ENCODE measurements at places on chromosomes 2 and 18. TPM values are rescaled to one million over a fixed set of nuclear protein-coding genes. Genes with fewer than 3 reads are reported as not detected.

DNA sequence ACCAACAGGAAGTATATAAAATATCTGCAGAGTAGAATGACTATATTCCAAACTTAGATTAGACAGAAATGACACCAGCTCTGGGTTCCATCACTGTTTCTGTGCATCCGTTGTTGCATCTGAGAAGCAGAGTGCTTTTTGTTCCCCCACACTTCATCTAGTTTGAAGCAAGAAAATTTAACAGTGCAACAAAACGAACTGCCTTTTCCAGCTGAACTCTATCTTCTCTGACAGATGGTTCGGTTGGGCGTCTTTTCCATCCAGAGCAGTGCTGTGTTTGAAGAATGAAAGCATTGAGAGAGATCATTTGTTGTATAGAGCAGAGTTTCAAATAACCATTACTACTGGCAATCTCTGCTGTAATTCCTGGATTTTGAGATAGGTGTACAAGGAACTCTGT lies 757.5 kb downstream of the DPP10 start:
- no peaks in the 10 kb centered on the region for H3K27me3 ChIP-seq
- H3K36me3 ChIP-seq: no peaks in the 10 kb centered on the region
- DNase-seq: no peak
- no peaks in the 10 kb centered on the region for H3K4me1 ChIP-seq

NAT8 gene
- not detected for total RNA-seq

GRCh38 chr18:6521803-6522418 lies 107.2 kb upstream of the L3MBTL4 start:
- no peaks in the 10 kb centered on the region for H3K27me3 ChIP-seq
- H3K4me3 ChIP-seq: no peak overlapping the region

- no peaks in the 10 kb centered on the region for H3K27me3 ChIP-seq
- no peak for DNase-seq
- peaks cover 25% of the 10 kb centered on the region for H3K36me3 ChIP-seq
- peak overlapping the region; percentile 85 for H3K4me3 ChIP-seq
Observed at GRCh38 chr18:59357928-59358327, 1.1 kb downstream of the LMAN1 start.

GRCh38 chr18:35696307-35696706 lies 114.8 kb downstream of the GALNT1 start:
- H3K4me1 ChIP-seq: no peaks in the 10 kb centered on the region
- no peaks in the 10 kb centered on the region for H3K27me3 ChIP-seq
- H3K36me3 ChIP-seq: peaks cover 3% of the 10 kb centered on the region
- no peak overlapping the region for H3K4me3 ChIP-seq
- H3K27ac ChIP-seq: no peak overlapping the region

DNA sequence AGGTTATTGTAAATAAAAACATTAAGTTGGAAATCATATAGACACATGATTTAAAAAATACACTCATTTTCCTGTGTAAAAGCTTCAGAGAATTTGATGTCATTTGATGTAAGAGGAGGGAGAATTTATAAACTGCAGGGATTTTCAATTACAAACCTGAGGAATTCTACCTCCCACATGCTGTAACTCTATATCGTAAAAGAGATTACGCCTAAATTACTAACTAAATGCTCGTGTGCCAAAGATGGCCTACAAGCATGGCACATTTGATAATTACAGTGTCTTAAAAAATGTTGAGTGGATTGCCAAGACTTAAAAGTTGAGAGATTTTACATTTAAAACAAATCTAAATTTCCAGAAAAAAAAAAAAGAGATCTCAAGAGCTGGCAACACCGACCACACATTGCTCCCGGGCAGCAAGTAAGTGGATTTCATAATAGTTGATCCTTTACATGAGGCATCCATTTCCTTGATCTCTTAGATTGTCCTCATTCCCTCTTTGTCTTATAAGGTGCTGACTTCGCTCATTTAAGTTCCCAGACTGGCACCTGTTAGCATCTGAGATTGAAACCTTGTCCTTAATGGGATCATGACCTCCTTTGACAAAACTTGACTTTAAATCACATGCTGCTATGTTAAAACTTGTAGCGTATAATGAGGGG lies 840.3 kb upstream of the ZEB2 start:
- no peak overlapping the region for H3K4me3 ChIP-seq
- DNase-seq: no peak
- H3K36me3 ChIP-seq: no peaks in the 10 kb centered on the region
- no peaks in the 10 kb centered on the region for H3K27me3 ChIP-seq

DNA sequence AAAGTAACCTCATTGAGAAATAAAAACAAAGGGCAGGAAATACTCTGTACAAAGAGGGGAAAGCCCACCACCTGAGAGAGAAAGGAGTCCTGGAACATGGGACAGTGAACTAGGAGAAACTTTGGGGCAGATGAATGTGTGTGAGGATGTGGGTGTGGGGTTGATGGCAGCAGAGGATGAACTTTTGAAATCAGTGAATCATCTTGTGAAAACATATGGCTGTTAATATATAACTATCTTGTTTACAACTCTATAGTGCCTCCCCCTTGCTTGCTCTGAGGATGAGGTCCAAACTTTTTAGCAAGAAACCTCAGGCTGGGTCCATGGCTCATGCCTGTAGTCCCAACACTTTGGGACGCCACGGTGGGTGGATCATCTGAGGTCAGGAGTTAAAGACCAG lies 171.8 kb upstream of the LHCGR start:
- H3K4me3 ChIP-seq: no peak overlapping the region
- no peak overlapping the region for H3K27ac ChIP-seq
- DNase-seq: no peak
- no peaks in the 10 kb centered on the region for H3K27me3 ChIP-seq
- no peaks in the 10 kb centered on the region for H3K4me1 ChIP-seq

CXCR1 gene
- total RNA-seq: not detected

DNA sequence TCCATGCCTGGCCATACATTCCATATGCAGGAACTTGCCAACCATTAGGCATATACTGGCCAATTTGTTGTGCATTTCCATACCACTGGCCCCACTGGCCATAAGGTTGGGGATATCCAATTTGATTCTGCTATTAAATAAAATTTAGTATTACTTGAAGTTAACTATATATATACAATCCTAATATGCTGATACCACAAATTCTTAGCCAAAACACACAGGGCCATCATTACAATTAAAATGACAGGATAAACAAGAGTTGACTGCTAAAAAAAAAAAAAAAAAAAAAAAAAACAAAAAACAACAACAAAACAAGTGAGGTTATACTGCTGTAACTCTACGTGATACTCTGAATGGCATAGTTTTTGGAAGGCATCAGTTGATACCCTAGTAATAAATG lies 23.5 kb upstream of the C2orf42 start:
- no peaks in the 10 kb centered on the region for H3K4me1 ChIP-seq
- no peak overlapping the region for H3K4me3 ChIP-seq
- no peaks in the 10 kb centered on the region for H3K27me3 ChIP-seq
- no peak overlapping the region for H3K27ac ChIP-seq

- no peaks in the 10 kb centered on the region for H3K36me3 ChIP-seq
- H3K4me1 ChIP-seq: peaks cover 40% of the 10 kb centered on the region
- H3K4me3 ChIP-seq: peak overlapping the region; percentile 70
Observed at GRCh38 chr2:238202326-238203093, 985 bp downstream of the ILKAP start.

DNA sequence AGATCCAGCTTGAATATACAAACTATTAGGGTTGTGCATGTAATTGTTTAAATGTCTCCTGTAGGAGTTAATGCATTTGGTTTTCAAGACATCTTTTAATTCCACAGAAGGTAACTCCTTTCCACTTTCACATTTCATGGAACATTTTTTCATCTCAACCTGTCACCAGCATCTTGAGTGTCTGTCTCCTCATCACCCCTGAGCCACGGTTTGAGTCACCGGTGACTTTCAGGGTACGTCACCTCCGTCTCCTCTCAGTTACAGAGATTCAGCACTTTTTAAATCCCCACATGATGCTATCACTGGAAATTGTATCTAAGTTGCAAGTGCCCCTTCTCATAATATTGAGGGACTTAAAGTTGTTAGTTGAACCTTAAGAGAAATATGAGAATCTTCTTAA lies 25.3 kb downstream of the GPR55 start:
- H3K36me3 ChIP-seq: no peaks in the 10 kb centered on the region
- no peak overlapping the region for H3K27ac ChIP-seq
- no peaks in the 10 kb centered on the region for H3K27me3 ChIP-seq
- H3K4me1 ChIP-seq: peaks cover 12% of the 10 kb centered on the region
- H3K4me3 ChIP-seq: no peak overlapping the region

DNA sequence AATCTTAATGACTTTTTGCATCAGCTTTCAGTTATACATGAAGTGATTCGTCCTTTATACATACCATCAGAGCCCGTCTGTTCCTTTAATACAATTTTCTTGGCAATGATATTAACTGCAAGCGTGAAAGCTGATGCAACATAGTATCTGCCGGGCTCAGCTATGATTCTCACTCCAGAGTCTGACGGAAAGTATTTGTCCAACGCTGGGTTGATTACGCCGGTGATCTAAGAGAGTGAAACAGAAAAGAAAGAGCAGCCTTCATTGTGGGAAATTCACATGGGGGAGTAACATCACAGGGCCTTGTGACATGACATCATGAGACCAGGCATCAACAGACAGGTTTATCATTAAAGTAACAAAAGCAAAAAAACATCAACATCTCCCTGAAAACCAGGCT lies 6.2 kb downstream of the ODC1 start:
- H3K4me1 ChIP-seq: peaks cover 19% of the 10 kb centered on the region
- no peaks in the 10 kb centered on the region for H3K27me3 ChIP-seq
- no peak for DNase-seq
- peaks cover 58% of the 10 kb centered on the region for H3K36me3 ChIP-seq
- H3K4me3 ChIP-seq: no peak overlapping the region

DNA sequence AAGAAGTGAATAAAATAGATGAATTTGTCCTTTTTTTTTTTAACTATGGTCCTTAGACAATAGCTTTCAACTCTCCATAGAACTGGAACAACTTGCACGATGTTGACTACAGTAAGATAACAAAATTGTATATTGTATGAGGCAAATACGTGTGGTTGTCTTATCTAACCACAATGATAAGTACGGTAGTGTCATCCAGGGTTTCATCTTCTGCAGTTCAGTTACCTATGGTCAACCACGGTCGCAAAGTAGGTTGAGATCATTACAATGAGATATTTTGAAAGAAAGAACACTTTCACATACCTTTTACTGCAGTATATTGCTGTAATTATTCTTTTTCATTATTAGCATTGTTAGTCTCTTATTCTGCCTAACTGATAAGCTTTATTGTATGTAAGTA lies 295.2 kb downstream of the PARD3B start:
- no peak overlapping the region for H3K4me3 ChIP-seq
- H3K27ac ChIP-seq: no peak overlapping the region
- H3K4me1 ChIP-seq: peaks cover 2% of the 10 kb centered on the region
- H3K27me3 ChIP-seq: no peaks in the 10 kb centered on the region
- H3K36me3 ChIP-seq: no peaks in the 10 kb centered on the region

GRCh38 chr2:44686561-44686960 lies 254.9 kb upstream of the SIX3 start:
- DNase-seq: no peak
- H3K36me3 ChIP-seq: no peaks in the 10 kb centered on the region
- H3K4me3 ChIP-seq: no peak overlapping the region
- H3K4me1 ChIP-seq: no peaks in the 10 kb centered on the region

SERPINB7 gene
- not detected for total RNA-seq

DNA sequence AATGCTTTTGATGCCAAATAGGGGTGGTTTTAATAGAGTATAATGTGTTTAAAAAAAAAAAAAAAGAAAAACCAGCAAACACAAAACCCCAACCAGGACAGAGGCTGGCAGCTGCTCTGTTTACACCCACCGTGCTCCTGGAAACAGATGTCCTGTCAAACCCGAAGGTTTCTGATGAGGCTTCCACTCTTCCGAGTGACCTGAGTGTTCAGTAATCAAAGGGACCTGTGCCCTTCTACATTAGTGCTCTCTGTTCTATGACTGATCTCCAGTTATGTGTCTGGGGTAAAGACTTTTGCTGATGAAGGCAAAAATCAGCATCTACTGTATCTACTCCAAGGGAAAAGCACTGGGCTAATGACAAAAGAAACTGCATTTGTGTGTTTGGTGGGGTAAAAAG lies 3.5 kb upstream of the KLHL29 start:
- H3K4me1 ChIP-seq: peaks cover 21% of the 10 kb centered on the region
- no peak overlapping the region for H3K27ac ChIP-seq
- DNase-seq: no peak
- no peaks in the 10 kb centered on the region for H3K36me3 ChIP-seq

- no peak overlapping the region for H3K4me3 ChIP-seq
- no peaks in the 10 kb centered on the region for H3K27me3 ChIP-seq
- no peak overlapping the region for H3K27ac ChIP-seq
Observed at GRCh38 chr18:59540780-59541179, 156.4 kb downstream of the CCBE1 start.

DNA sequence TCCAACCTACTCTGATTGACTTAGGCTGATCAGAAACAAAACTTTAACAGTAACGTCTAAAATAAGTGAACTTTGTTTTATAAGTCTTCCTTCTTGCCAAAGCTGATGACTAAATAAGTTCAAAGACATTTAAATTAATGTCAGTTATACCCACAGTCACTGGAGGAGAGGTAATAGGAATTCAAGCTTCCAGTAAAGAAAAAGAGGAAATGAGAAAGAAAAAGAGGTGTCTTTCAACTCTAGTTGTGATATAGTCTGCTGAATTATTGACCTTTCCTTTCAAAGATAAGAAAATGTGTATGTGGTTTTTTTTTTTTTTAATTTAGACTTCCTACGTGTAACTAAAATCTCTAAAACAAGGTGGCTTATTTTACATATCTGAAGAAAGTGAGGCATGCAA lies 191.5 kb downstream of the SLC8A1 start:
- no peaks in the 10 kb centered on the region for H3K36me3 ChIP-seq
- DNase-seq: no peak
- H3K27me3 ChIP-seq: no peaks in the 10 kb centered on the region
- H3K4me3 ChIP-seq: no peak overlapping the region
- no peaks in the 10 kb centered on the region for H3K4me1 ChIP-seq
- no peak overlapping the region for H3K27ac ChIP-seq

- H3K4me1 ChIP-seq: no peaks in the 10 kb centered on the region
- DNase-seq: no peak
- H3K27ac ChIP-seq: no peak overlapping the region
- H3K36me3 ChIP-seq: no peaks in the 10 kb centered on the region
- H3K27me3 ChIP-seq: no peaks in the 10 kb centered on the region
Observed at GRCh38 chr2:181411105-181411849, 45.9 kb upstream of the ITGA4 start.

- no peak overlapping the region for H3K4me3 ChIP-seq
- H3K27me3 ChIP-seq: no peaks in the 10 kb centered on the region
Observed at GRCh38 chr18:23331091-23331920, 121.8 kb upstream of the RIOK3 start.

DNA sequence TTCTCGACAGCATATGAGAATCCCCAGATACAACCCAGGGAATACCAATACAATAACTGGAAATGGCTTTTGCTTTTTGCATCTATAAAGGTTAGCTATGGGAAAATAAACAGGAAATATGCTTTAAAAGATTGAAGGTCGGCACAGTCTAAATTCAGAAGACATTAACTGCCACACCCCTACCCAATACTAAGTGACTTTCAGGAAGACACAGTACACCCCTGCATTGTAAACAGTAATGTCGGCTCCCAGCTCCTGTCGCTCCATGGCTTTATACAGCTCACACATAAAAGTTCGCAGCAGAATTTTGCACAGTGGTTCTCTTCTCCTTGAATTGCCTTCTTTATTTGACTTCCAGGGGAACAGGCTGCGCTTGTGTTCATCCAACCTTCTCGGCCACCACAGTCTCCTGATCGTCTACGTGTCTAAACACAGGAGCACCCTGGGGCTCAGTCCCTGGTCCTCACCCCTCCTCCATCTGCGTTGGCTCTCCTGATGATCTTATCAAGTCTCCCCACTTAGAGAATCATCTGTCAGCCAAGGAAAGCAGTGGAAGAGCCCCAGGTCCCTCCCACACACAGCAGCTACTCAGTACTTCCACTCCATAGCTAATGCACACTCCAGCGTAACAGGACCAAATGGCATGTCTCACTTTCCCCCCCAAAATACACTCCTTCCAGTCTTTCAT lies 22.7 kb downstream of the CYB5A start:
- H3K4me3 ChIP-seq: no peak overlapping the region
- H3K36me3 ChIP-seq: peaks cover 4% of the 10 kb centered on the region
- no peak overlapping the region for H3K27ac ChIP-seq
- H3K4me1 ChIP-seq: no peaks in the 10 kb centered on the region
- no peak for DNase-seq
- H3K27me3 ChIP-seq: no peaks in the 10 kb centered on the region

Measured in CD4-positive, alpha-beta T cell (primary cell).